ENCODE measurements at places on chromosomes 13 and 19.

- DNase-seq = no peak
These were observed 419 bp downstream of the MRPS31 start for GRCh38 chr13:40770609-40770933.

DNA sequence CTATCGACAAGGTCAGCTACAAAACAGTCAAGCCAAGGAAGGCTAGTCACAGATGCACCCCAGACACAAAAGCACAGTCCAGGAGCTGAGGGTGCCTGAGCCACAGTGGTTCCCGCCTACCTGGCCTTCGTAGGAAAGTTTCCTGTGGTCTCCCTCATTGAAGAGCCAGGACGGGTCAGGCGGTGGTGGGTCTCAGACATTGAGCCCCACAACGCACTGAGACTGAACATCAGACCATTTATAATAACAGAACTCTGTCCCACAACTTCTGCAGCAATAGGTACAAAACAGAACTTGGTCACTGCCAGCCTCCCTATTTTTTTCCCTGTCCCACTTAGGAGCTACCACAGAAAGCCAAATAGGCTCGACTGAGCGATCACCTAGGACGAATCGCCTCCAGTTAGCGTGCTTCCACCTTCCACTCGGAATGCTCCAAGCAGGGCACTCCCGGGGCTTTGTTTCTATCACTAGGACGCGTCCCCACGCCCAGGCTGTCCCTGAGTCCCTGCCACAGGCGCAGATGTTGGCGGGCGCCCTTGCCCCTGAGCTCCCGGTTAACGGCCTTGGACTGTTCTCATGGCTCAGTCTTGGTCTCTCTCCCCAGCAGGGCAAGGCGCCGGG is 640 bp upstream of the ZNF544 start:
- DNase-seq = peak; percentile 24

DNA sequence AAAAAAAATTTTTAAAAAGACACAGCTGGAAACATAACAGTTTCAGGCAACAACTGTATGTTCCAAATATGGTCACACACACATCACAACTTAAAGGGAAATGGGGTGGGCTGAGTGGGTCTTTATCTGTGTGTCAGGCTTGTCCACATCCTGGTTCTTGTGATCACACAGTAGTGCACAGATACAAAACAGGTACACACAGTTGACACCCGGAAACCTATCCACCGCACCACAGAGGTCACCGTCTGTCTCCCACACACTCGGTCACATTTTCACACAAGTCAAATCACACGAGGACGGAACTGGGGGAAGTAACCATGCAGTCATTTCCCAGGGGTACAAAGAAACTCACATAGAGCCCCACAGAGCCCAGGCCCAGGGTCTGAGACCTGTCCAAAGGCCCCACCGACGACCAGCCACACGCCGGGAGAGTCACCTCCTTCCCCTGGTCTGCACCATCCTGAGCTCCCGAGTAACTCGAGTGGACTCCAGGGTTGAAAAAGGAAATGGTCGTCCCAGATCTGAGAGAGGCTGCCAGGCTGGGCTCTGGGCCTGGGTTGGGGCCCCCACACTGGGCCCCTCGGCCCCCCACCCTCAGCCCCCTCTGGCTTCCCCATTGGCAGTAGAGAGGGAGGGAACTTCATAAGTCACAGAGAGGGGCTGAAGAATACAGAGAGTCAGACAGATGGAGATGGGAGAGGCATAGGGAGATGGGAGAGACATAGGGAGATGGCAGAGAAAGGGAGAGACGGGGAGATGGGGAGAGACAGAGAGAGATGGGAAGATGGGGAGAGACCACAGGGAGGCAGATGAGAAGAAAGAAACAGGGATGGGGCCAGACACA is 1.3 kb upstream of the PPAN start:
- DNase-seq = no peak

DNA sequence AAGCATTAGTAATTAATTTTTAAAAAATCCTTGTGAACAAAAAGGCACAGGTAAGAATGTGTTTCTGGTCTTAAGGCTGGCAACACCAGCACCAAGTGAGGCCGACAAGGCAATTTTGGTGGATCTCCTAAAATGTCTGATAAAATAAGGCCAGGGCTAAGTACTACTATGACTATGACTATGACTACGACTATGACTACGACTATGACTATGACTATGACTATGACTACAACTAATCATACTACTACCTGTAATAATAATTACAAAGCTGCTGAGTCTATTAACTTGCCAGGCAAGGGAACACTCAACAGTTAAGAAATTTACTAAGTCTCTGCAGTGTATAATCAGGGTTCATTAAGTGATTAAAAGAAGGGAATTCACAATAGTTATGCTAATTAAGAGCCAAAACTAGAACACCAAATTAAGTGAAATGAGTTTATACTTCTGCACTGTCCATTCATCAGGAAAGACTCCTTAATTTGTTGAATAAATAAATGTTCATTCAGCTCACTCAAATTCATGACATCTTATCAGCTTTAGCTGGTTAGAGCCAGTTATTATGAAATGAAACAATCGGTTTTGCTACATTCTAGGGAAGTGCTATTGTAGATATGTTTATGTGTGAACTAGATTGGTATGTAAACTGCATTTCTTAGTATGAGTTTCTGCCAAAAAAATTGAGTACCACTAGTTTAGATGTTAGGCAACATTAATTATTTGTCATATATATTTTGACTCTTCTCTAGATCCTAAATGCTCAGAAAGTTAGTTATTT is 1626.2 kb upstream of the PCDH20 start:
- no peak for DNase-seq

DNA sequence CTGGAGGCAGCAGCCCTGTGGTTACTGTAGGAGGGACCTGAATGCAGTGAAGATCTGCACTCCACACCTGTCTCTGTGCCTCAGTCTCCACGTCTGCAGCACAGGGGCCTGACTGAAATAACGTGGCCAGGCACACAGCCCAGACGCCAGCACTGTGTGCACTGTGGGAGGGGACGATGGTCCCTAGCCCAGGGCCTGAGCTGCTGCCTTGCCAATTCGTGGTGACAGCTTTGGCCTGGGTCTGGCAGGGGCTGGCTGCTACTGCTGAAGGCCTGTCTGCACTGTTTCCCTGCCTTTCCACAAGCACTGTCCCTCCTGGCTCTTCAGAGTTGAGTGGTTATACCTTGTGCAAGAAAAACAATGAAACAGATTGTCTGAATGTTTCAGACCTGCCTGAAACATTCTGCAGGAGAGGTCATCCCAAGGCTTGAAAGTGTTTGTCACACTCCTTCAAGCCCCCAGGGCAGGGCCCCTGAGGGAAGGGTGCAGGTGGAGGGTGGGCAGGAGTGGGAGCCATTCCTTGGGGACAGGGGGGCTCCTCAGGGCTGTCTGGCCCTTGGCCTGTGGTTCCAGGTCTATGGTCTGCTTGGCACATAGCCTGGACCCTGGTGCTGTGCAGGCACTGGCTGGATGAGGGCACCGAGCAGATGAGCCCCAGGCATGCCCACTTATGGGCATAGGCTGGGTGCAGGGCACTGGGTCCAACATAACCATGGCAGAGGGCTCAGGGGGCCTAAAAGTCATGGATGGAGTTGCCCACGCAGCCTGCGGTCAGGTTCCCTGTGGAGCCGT is 38.7 kb upstream of the LDLR start:
- no peak for DNase-seq

GRCh38 chr13:76619631-76620030 is 266.6 kb downstream of the KCTD12 start:
- no peak for DNase-seq

GRCh38 chr19:17866964-17867486 is 4.7 kb upstream of the SLC5A5 start:
- no peak for DNase-seq

GRCh38 chr19:32363175-32363574 is 17.8 kb downstream of the ZNF507 start:
- no peak for DNase-seq

DNA sequence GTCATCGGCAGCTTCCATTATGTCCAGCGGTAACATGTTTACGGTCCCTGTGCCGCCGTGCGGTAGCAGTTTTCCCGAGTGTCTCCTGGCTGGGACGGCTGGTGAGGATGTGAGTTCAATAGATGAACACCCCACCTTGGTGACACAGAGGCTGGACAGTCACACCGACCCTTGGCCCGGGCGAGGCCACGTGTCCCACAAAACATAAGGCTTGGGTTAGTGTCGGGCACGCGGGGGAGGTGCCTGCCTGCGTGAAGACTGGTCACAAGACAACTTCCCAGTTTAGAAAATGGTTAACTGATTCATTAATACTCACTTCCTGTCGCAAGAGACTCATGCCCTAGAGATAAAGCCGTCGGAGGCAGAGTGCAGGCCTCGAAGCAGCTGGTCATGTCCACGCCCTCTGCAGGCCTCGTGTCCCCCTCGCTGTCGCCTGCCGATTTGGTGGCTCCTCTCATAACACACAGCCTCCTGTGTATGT is 17.2 kb downstream of the RASA3 start:
- peak; percentile 50 for DNase-seq

- DNase-seq = no peak
These were observed 62.8 kb upstream of the CEACAM8 start for GRCh38 chr19:42657556-42657955.

DNA sequence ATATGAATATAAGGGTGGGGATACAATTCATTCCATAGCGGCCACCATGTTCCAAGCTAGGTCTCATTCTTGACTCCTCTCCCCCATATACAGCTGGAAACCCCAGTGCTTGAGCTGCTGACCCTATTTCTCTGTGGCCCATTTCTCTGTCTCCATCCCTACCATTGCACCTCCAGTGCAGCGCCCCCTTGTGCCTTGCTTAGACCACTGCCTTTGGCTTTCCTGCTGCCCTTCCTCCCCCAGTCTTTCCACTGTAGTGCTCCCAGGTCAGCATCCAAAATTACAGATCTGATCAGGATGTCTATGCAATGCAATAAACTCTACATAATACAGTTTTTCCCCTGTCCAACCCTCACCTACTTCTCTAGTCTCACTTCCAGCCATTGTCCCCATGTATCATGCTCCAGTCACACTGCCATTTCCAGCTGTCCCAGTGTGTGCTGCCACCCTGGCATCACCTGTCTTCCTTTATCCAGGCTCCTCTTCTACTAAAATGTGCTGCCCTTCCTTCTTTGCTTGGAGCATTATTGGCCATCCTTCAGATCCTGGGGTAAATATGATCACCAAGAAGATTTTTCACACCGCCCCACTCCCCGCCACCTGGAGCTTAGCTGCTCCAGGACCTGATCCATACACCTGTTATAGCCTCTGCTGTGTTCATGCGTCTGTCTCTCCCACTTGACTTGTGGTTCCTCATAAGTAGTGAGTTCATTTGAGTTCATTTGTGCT is 199.4 kb upstream of the IPO5 start:
- peak; percentile 52 for DNase-seq

DNA sequence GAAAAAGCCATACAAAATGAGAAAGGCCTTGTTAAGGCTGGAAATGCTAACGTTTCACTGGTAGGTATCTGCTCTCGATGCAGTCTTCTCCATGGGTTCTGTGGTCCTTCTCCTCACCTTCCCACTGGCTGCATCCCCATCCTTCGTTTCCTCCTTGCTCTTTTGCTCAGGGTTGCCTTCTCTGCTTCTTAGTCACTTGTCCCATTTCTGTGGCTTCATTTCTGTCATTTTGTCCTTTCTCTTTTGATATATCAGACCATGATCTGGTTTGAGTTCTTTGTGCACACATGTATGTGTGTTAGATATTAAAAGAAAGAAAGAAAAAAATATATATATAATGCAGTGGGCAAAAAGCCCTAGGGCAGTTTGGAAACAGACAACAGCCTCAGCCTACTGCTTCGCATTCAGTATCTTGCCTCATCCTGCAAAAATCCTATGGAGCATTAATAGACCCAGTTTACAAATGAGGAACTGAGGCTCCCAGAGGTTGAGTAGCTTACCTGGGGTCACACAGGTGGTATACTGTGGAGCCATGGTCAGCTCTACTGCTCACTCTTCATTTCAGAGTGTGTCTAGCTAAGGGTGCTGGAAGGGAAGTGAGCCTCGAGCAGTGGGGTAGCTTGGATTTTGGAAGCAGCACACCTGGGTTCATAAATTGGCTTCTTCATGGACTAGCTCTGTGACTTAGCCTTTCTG is 57.6 kb upstream of the MEDAG start:
- no peak for DNase-seq

DNA sequence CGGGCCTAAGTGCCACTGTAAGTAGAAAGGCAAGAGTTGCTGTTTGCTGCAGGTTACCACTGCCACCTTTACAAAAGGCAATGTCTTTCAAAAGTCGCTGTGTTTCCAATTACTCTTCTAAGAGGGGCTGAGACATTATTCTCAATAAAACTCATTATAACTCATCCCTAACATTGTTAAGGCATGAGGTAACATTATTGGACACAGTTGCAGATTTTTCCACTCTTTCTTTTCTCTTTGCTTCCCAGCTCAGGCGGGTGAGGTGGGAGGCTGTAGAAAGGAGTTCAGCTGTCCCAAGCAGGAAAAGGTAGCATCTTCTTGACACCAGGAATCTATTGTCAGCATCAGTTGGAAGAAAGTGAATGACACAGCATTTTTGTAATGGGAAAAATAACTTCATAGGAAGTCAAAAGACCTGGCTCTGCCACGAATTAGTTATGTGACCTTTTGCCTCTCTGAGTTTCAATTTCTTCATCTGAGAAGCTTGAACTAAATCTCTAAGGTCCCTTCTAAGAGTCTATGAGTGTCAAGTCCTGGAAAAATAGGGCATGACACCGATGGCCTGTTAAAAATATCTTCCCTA is 2.1 kb upstream of the UBL3 start:
- no peak for DNase-seq

DNA sequence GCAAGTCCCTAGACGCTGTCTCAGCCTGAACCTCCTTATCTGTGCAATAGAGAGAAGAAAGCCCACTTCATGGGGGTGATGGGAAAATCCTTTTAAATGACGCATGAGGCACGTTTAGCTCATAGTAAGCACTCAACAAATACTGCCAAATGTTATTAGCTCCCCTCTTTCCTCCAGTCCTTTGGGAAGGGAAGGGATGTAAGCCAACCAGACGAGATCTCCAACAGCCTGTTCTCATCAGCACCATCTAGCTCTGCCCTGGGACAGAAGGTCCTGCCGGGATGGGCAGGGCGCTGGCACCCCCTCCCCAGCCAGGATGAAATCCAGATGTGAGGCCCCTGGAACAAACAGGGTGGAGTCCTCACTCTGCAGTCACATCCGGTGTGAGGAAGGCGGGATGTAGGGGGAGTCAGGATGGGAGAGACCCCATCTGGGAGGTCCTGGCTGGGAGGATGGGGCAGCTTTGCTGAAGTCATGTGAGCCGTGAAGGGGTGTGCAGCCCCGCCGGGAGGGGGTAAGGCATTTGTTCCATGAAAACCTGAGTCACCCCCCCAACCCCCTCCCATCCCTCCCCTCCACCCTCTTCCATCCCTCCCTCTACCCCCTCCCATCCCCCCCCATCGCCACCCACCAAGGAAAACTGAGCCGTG is 4.6 kb downstream of the S1PR2 start:
- no peak for DNase-seq
